ENCODE measurements at places on chromosomes 6 and 20. TPM values are rescaled to one million over a fixed set of nuclear protein-coding genes. Genes with fewer than 3 reads are reported as not detected.

The FAM83B gene
- total RNA-seq, result not detected

The HLA-DPA1 gene
- 102 TPM for total RNA-seq

The TRIM15 gene
- not detected for total RNA-seq

The WFDC10B gene
- not detected for total RNA-seq

- no peak for DNase-seq
These were observed 46.7 kb downstream of the RNGTT start for GRCh38 chr6:88916615-88917208.

DNA sequence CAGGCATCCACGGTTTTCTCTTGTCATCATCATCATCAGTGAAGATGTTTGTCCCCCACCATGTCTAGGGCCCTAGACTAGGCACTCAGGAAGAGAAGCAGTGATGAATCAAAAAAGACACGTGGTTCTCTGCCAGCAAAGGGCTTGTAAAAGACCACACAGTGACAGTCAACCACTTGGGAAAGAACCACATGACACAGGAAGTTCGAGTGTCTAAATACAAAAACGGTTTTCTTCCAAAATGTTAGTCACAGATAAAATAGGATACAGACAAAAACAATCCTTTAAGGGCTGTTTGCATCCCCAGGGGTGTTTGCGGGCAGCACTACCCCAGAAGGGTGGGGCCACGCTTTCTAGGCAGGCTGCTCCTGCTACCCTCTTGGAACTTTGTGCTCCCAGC, 356.8 kb upstream of the AGPAT4 start:
- no peak for DNase-seq

DNA sequence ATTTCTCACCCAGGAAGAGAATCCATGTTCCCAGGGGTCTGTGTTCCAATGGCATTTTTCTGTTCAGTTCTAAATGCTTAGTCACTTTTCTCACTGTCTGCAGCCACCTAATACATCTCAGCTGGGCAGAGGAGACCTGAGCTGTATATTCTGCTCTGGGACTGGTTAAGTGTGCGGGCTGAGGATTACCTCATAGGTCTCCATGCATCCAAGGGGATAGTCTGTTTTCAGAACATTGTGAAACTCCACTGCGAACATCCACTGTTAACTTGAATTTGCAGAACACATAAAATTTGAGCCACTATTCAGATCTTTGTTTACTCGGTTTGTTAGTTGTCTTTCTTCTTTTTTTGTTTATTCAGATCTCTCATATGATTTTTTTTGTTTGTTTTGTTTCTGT, 947.1 kb downstream of the TFAP2A start:
- no peak for DNase-seq

- DNase-seq, result no peak
These were observed 39.7 kb upstream of the CLVS2 start for GRCh38 chr6:122956376-122956775.

GRCh38 chr6:27052731-27053082, 194.8 kb upstream of the PRSS16 start:
- DNase-seq, result no peak

- DNase-seq, result no peak
These were observed 95.3 kb upstream of the VSTM2L start for GRCh38 chr20:37807471-37808232.

GRCh38 chr6:156942266-156942665, 165.1 kb downstream of the ARID1B start:
- DNase-seq, result no peak

DNA sequence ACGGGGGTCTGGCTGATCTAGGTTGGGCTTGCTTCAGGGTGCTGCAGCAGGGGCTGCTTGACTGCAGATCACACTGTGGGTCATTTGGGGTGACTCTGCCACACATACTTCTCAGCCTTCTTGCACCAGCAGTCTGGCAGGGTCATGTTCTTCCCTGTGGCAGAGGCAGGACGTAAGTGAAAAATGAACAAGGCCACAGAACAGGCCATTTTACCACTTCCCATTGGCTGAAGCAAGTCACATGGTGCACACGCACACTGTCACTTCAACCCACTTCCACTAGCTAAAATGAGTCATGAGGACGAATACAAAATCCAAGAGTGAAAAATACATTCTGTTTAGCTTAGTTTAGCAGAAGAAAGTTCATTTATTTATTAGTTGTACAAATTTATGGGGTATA, 168.6 kb upstream of the GGTLC1 start:
- DNase-seq, result no peak
